ENCODE measurements at places on chromosomes 7 and 10. TPM values are rescaled to one million over a fixed set of nuclear protein-coding genes. Genes with fewer than 3 reads are reported as not detected.

PITX3 gene
- total RNA-seq, result not detected

SEMA4G gene
- total RNA-seq, result 2.6 TPM

PAX4 gene
- total RNA-seq, result not detected

TMEM270 gene
- not detected for total RNA-seq

USP6NL gene
- total RNA-seq, result 14.3 TPM

CALML5 gene
- total RNA-seq, result not detected

MKI67 gene
- total RNA-seq, result 84.9 TPM

SFXN3 gene
- total RNA-seq, result 46.7 TPM

TAS2R3 gene
- total RNA-seq, result not detected

SPAM1 gene
- total RNA-seq, result not detected

HOXA4 gene
- total RNA-seq, result 2.3 TPM

BLNK gene
- total RNA-seq, result not detected

FRMPD2 gene
- 0.35 TPM for total RNA-seq

CRHR2 gene
- total RNA-seq, result not detected

ITGA8 gene
- not detected for total RNA-seq

HDAC9 gene
- total RNA-seq, result 6.8 TPM
